ENCODE measurements at places on chromosomes 12 and 14.
A peak's percentile ranks its signal among the peaks of the same experiment; 100 is the strongest.

GRCh38 chr12:107319533-107320032 lies 226.2 kb upstream of the CRY1 start:
- H3K36me3 ChIP-seq = no peaks in the 10 kb centered on the region
- peaks cover 43% of the 10 kb centered on the region for H3K27me3 ChIP-seq
- DNase-seq = no peak
- no peak overlapping the region for H3K27ac ChIP-seq
- peaks cover 26% of the 10 kb centered on the region for H3K4me1 ChIP-seq

- H3K36me3 ChIP-seq = peaks cover 2% of the 10 kb centered on the region
- H3K27ac ChIP-seq = no peak overlapping the region
- H3K4me3 ChIP-seq = no peak overlapping the region
- DNase-seq = no peak
These were observed 14.5 kb upstream of the IL22 start for GRCh38 chr12:68267892-68268396.

DNA sequence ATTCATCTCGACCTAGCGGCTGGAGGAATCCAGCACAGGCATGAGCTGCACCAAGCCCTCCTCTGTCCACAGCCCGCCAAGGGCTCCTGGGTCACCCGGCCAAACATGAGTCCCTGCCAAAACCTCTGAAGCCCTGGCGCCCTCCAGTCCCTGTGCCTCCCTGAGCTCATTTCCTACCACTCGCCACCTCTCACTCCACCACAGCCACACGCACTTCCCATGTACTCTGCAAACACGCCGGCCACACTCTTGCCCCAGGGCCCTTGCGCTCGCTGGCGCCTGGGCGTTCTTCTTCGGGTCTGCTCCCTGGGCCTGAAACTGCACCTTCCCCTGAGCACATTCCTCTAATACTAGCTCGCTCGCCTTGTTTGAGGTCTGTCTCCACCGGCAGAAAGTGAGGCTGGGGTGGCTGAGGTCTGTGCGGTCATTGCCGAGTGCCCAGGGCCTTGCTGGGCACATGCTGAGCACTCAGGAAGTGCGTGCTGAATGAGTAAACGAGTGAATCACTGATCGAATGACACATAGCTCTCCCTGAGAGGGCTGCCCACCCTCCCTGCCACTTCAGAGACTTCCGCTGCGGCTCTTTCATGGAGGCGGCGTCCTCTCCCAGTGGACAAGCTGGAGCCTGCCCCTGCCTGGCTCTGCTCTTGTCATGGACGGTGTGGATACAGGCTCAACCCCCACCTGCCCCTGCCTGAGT lies 33.7 kb upstream of the DLK1 start:
- no peak overlapping the region for H3K4me3 ChIP-seq
- no peak for DNase-seq
- peaks cover 37% of the 10 kb centered on the region for H3K27me3 ChIP-seq
- H3K27ac ChIP-seq = no peak overlapping the region
- H3K36me3 ChIP-seq = no peaks in the 10 kb centered on the region

GRCh38 chr12:104553421-104553820 lies 96.7 kb downstream of the CHST11 start:
- no peak for DNase-seq
- H3K4me3 ChIP-seq = no peak overlapping the region
- peak overlapping the region; percentile 39 for H3K27ac ChIP-seq
- H3K4me1 ChIP-seq = peaks cover 51% of the 10 kb centered on the region
- peaks cover 73% of the 10 kb centered on the region for H3K36me3 ChIP-seq

DNA sequence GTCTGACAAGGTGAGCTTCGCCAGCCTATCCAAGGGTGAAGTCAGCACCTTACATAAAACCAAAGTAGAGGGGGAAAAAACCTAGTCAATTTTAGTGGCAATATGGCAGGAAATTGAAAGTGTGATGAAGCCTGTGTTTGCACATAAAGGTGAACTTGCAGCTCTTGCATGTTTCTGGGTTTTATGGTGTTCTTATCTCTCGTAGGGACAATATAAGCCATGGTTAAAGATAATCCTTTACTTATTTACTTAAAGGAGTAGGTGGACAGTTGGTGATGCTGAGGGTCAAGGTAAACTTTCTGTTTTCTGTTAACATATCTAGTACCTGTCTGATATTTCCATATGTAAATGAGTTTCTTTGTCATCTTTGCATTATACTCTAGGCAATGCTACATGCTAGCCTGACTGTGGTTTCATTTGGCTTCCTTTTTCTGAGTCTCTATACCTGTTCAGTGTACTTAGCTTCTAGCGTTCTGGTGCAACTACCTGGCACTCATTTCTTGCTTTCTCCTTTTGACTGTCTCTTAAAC lies 32.8 kb downstream of the CCDC91 start:
- peaks cover 27% of the 10 kb centered on the region for H3K4me1 ChIP-seq
- no peak overlapping the region for H3K4me3 ChIP-seq
- peaks cover 30% of the 10 kb centered on the region for H3K36me3 ChIP-seq
- H3K27me3 ChIP-seq = no peaks in the 10 kb centered on the region
- no peak overlapping the region for H3K27ac ChIP-seq
